NCI-H345 (cell line): ENCODE measurements at places on chromosomes 3 and 15.

DNA sequence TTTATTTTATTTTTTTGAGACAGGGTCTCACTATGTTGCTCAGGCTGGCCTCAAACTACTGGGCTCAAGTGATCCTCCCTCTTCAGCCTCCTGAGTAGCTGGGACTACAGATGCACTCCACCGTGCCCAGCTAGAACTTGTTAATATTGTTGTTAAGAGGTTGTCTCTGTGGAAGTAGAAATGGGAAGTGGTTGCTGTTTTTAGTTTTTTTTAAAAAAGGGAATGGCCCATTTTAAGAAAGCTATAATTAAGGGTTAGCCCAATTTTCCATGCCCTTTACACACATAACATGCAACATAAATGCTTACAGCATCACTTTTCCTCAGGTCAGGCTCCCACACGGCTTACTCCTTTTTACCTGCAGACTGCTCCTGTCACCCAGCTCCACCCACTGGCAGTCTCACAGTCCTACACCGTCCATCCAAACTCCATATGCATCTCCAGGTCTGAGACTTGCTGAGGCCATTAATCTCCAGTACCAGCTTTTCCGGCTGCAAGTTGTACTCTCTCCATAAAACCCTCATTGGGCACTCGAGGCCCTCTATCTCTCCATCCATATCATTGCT, 19.8 kb downstream of the MORC1 start:
- DNase-seq = peak; percentile 4

DNA sequence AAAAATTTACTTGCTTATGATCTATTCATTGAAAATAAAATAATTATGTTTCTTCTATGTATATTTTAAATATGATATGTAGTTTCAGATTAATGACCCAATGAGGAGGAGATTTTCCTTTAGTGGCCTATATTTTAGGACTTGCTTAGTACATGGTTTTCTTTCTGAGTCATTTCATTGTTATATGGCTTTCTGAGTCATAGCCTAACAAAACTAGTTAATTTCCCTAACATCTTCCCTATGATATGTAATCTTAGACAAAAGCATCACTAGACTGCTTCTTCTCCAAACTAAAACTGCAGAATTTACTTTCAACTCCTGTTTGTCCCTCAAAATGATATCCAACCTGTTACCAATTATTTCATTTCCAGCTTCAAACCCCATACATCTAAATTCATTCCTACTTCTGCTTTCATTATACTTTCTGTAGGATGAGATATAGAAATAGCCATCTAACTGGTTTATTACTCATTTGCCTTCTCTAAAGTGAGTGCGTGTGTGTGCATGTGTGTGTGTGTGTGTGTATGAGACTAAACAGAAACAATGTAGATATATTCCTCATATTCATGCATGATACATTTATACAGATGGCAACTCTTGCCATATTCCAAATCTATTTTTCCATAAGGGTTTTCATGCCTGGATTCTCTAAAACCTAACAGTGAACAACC, 915.0 kb upstream of the GBE1 start:
- DNase-seq = no peak

- DNase-seq = no peak
Observed at GRCh38 chr3:32430900-32431299, 39.2 kb downstream of the CMTM7 start.

GRCh38 chr3:179788996-179789395, 136.2 kb downstream of the USP13 start:
- no peak for DNase-seq

- DNase-seq = no peak
Observed at GRCh38 chr3:146561879-146562278, 17.5 kb upstream of the PLSCR1 start.

DNA sequence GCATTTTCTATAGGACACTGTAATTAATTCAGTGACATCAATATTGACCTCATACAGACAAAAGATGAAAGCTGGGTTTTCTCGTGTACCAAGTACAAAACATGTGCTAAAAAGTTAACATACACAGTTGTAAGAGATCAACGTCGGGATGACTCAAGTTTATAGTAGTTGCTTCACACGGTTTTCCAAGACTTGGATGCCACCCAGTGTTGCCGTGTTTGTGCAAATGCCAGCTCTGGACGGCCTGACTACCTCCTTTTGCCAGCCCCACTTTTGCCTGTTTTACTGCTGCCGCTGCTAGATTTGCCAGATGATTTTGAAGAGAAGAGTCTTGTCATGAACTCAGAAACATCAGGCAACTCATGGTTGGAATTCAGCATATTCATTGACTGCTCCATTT, 17.6 kb downstream of the EMC7 start:
- DNase-seq = no peak

- DNase-seq = peak; percentile 66
Observed at GRCh38 chr3:116863822-116864589, 154.4 kb downstream of the TUSC7 start.

DNA sequence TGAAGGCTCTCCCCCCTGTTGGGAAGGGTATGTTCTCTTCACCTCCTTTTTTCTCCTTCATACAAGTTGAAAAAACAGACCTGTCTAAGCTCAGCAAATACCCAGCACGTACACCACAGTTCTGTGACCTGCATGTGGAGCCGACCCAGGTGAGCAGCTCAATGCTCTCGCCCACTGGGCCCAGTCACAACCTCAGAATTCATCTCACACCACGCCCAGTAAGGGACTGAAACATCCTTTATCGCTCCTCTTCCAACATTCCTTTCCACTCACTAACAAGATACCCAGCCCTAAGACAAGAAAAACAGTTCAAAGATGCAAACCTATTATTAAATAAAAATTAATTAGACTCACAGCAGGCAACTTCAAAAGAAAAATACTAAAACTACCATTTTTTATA, 68.9 kb downstream of the FOXP1 start:
- no peak for DNase-seq

DNA sequence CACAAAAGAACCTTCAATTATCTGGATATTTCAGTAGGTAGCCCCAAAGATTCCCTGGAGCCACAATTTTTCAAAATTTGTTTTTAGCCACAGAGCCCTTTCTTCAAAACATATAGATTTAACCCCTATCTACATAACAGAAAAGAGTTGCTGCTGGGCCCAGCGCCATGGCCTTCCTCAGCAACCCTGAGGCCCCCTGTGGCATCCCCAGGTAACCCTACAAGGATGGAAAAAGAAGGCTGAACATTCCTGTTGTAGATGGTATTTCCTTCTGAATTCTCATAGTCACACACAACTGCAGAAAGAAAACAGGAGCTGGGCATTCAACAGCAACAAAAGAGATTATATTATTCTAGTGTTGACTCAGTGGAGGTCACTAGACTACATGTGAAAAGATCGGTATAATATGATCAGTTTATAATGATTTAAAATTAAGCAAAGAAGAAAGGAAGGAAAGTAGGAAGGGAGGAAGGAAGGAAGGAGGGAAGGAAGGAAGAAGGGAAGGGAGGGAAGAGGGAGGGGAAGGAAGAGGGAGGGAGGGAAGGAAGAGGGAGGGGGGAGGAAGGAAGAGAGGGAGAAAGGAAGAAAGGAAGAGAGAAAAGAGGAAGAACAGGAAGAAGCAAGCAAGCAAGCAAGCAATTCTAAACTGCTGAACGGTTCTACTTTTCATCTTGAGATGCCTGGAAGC, 342.5 kb upstream of the NR2F2 start:
- DNase-seq = no peak

- DNase-seq = peak; percentile 0
Observed at GRCh38 chr15:101501703-101502373, 12.3 kb upstream of the PCSK6 start.

DNA sequence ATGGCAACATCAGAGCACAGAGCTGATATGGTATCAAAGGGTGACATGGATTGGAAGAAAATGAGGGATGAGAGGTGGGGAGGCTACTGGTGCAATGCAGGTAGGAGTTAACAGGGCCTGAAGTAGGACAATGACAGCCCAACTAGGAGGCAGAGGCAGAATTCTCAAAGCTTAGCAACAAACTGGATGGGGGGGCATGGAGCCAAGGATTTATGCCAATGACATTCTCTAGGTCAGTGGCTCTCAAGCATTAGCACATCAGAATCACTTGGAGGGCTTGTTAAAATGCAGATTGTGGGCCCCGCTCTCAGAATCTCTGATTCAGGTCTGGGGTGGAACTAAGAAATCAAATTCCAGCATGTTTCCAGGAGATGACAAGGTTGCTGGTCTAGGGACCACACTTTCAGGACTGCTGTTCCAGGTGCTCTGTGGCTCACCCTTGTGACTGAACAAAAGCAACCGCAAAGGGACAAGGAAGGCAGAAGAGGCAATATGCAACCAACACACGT, 98.0 kb upstream of the TNIK start:
- DNase-seq = no peak

GRCh38 chr3:114566162-114566755, 272.4 kb downstream of the TIGIT start:
- no peak for DNase-seq

- DNase-seq = no peak
Observed at GRCh38 chr3:145089337-145089736, 1071.6 kb downstream of the PLOD2 start.

- DNase-seq = no peak
Observed at GRCh38 chr3:60756241-60757030, 494.8 kb downstream of the FHIT start.

DNA sequence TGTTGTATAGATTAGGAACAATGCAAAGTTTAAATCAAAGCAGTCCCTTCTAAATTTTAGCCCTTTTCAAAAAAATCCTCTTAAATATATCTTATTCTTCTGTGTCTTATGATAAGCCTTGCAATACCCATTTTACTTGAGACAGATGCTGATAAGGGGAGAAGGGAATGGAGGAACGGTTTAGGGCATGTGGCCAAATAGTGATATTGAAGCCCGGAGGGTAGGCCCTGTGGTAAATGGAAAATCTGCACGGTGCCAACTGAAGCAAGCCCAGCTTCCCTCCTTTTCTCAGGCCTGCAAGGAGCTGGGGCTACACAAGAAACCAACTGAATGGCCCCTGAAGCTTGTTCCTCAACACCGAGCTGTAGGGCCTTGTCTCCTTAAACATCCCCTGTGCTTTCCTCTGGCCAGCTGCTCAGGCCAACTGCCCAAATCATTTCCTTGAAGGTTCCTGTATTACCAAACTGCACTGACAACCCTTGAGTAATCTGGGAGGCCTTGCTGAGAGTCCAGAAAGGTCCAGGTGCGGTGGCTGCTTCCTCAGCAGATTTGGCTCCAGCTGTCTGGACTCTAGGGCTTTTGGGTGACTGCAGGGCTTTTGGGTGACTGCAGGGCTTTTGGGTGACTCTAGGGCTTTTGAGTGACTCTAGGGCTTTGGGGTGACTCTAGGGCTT, 67.2 kb downstream of the NCEH1 start:
- no peak for DNase-seq

- no peak for DNase-seq
Observed at GRCh38 chr3:118207271-118207670, 827.4 kb downstream of the IGSF11 start.

- DNase-seq = no peak
Observed at GRCh38 chr15:52406601-52407000, 111.0 kb upstream of the MYO5C start.

DNA sequence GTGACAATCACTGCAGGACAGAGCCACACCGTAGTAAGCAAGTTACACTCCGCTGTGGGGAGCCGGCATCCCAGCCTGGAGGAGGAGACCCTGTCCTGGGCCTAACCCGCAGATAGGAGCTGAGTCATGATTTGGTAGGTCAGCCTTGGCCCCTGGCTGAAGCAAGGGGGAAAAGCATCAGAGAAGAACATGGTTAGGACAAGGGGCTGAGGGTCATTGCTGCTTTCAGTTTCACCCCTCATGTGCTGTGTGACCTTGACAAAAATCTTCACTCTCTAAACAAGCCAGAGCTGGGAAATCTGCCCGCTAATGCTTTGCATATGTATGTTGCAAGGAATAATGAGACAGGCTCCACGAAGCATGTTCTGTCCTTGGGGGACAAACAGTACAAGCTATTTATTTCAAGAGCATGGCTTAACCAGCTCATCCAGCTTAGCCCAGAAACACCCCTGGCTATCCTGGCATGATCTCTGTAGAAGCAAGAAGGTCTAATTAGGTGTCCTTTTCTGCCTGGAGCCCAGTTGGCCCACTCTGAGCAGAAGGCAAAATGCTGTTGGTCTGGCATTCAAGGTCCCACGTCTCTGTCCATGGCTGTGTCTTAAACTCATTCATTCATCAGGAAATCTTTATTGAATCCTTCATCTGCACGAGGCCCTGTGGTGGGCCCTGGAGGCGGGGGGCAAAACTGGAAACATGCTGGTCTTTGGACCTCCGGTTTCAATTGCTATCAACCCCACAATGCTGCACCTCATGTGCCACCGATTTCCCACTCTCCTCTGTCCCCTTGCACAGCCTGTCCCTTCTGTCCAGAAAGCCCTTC, 221.3 kb upstream of the LYSMD4 start:
- DNase-seq = no peak

DNA sequence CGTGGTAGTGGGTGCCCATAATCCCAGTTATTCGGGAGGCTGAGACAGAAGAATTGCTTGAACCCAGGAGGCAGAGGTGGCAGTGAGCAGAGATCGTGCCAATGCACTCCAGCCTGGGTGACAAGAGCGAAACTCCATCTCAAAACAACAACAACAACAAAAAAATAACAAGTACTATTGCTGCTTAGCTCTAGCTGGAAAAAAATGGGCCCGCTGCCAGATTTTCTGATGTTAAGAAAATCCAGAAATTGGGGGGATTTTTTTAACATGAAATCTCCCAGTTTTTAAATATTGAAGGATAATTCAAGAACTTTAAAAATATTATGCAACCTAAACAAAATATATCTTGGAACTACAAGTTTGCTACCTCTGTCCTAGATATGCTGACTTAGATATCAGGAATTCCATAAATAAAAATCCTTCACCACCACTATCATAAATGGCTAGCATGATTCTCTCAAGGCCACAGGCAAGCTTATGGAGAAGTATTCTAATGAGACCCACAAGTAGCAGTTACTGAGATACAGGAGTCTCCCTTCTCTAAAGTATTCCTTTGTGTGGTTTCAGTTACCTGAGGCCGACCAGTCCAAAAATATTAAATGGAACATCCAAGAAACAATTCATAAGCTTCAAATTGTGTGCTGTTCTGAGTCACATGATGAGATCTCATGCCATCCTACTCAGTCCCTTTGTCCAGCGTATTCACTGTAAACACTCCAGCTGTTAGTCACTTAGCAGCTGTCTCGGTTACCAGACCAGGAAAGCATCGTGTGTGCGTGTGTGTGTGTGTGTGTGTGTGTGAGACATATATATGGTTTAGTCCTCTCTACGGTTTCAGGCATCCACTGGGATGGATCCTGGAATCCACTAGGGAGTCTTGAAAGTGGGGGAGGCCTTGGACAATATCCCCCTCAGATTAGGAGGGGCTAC, 277.2 kb downstream of the TBL1XR1 start:
- DNase-seq = peak; percentile 82

DNA sequence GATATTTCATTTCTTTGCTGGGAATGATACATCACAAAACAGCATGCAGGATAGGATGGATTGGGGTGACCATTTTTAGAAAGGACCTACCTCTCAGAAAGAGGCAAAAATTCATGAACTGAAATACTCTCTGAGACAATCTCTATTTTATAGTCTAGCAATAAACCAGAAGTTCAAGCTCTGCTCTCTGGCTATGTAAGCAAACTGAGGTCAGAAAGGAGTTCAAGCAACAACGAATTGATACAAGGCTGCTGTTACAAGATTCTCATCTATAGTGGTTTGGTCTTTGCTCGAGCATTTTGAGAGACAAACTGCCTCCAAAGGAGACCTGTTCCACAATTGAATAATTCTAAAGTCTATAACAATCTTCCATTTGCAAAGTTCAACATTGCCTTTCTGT, 84.7 kb upstream of the GOLGA8J start:
- DNase-seq = no peak
